ENCODE measurements at places on chromosomes 4 and X.

- DNase-seq = no peak
Measured at GRCh38 chr4:71553605-71554004, 214.8 kb downstream of the SLC4A4 start.

DNA sequence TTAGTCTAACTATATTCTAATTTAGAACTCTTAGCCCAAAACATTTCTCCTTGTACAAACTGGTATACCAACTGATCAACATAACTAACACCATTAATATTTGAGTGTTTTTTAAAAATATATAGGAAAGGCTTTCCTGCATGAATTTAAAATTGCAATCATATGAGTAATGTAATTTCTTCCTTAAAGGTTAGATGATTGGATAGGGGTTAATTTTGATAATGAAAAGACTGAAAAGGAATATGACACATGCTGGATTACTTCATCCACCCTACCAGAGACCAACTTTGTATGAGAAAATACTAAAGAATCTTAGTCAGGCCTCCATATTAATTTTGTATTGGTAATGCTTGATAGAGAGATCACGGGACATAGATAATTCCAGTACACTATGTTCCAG is 25.1 kb upstream of the PLS3 start:
- no peak for DNase-seq

DNA sequence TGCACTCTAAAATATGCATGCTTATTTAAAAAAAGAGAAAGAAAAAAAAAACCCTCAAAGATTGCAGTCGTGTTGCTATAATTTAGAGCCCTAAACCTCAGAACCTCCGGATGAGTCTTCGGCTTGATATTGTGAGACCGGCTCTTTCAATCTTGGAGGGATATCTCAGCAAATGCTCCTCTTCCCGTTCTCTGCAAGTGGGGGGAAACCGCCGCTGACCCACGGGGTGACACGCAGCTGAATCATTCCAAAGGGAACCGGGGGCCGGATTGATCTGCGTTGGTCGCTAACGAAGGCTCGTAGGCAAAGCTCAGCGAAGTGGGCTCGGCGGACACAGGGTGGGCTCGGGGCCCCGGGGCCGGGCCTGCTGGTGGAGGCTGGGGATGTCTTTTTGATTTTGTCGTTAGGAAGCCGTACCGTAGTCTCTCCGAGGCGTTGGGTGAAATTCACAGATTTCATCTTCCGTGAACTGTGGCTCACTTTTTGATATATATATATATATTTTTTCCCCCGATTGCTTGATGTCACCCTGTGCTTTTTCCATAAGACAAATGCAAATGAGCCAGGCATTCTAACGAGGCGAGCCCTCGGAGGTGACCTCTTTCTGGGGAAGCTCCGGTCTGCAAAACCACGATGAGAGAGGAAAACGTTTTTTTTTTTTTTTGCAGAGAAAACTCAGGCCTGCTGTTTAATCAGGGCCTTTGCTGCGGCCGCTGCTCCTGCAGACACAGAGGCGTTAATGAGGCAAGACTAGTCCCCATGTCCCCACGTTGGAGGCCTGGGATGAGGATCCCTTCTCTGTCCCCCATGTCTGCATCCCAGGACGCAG is 110.7 kb upstream of the PPP2R3B start:
- DNase-seq = no peak

DNA sequence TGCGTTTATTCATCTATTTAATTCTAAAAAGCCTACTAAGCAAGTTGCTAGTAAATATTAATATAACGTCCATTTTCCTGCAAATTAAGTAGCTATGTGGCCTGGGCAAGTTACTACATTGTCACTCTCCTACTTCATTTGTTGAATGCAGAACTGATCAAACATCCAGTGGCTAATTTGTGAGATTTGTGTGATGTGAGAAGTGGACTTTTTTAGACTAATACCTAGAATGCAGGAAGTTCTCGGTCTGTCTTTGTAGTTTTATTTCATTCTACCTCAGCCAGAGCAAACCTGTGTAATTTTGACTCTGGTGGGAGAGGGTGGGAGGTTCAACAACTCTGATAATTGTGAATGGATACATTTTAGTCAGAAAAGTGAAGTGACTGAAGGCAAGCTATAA is 840 bp downstream of the GUF1 start:
- no peak for DNase-seq

GRCh38 chrX:45768666-45769236 is 568.1 kb upstream of the DIPK2B start:
- no peak for DNase-seq

DNA sequence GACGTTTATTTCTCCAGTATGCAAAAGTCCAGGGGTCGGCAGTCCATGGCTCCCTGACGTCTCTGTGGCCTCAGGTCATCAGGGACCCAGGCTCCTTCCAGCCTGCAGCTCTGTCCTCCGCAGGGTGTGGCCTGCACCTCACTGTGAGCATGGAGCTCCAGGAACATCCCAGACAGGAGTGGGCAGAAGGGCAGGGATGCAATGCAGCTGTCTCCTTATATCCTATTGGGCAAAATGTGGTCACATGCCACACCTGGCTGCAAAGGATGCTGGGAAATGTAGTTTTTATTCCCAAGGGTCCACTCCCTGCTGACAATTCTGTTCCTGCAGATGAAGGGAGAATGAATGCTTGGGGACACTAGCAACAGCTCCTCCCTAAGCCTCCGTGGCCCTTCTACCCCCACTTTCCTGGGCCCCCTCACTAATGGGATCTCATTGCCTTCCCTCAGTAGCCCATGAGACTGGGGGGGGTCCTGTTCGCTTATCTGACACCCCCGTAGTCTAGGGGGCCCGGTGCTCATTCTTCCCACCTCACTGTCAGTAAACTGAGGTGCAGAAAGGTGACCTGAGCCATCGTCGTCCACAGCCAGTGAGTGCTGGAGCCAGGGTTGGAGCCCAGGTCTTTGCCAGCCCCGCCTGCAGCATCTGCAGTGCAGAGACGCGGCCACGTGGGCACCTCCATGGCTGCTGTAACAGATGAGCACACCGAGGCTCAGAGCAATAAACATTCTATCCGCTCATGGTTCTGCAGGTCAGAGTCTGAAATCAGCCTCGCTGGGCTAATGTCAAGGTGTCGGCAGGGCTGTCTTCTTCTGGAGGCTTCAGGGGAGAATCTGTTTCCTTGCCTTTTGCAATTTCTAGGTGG is 5.9 kb upstream of the GRPEL1 start:
- no peak for DNase-seq

- DNase-seq = no peak
Measured at GRCh38 chrX:650324-650723, 19.7 kb downstream of the SHOX start.

GRCh38 chr4:88618782-88619485 is 26.7 kb downstream of the HERC3 start:
- no peak for DNase-seq

DNA sequence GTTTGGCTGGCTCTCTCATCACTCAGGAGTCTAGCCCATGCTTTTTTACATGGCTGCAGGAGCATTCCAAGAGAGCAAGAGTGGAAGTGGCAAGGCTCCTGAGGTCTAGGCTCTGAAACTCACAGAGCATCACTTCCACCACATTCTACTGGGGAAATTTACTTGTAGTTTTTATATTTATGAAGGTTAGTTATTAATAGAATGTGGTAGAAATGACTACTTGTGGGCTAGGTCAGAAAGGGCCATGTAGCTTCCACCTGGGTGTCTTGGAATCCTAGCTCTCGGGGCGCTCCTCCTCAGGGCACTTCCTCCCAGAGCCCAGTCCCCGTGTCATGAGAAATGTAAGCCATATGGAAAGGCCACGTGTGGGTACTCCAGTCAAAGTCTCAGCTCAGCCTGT is 127.0 kb upstream of the CASK start:
- no peak for DNase-seq

DNA sequence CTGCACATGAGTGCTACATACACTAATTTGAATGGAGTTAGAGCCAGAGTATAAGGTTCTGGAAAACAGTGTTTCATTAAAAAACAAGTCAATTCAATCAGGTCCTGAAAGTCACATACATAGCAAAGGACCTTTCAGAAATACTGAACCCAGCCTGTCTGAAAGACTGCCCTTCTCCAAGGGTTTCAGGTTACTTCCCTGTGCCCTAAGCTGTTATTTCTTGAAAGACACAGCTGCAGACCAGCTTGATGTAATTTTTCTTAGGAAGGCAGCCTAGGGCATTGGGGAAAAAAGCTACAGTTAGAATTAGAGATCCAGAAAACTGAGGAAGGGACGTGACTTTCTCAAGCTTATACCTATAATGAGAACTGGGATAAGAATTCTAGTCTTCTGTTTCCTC is 155.9 kb upstream of the MAOA start:
- no peak for DNase-seq

GRCh38 chr4:145490361-145490760 is 8.7 kb downstream of the SMAD1 start:
- DNase-seq = no peak

GRCh38 chr4:79927931-79928330 is 145.1 kb downstream of the ANTXR2 start:
- DNase-seq = no peak

- no peak for DNase-seq
Measured at GRCh38 chr4:63814171-63814964, 594.9 kb downstream of the TECRL start.

DNA sequence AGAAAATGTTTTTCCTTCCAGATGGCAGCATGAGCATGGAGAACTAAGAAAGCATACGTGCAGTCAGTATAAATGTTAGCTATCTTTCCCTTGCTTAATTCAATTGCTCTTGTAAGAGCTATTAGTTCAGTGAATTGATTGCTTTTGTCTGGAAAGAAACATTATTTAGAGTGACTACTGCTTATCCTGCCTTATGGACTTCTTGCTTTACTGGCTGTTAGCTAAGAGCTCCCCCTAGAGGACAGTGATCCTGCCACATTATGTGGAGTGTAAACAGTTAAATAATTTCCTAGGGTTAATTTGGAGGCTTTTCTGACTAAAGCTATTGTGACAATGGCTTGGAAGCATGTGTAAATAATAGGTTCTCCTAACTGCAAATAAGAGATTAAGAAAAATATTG is 1402.4 kb downstream of the FAM133A start:
- no peak for DNase-seq

- no peak for DNase-seq
Measured at GRCh38 chr4:79682161-79682560, 274.1 kb upstream of the GK2 start.

- no peak for DNase-seq
Measured at GRCh38 chr4:41432881-41433280, 105.1 kb upstream of the LIMCH1 start.

DNA sequence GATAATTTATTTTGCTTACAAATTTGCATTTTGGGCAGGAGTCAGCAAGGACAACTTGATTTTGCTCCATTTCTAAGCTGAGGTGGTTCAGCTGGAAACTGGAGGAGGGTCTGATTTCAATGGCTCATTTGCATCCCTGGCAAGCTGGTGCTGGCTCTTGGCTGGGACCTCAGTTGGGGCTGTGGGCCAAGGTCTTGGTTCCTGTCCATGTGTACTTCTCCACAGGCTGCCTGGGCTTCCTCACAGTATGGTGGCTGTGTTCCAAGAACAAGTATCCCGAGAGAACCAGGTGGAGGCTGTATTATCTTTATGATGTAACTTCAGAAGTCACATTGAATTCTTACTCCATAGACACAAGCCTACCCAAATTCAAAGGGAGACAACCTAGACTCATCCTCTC is 77.0 kb upstream of the STX18 start:
- DNase-seq = no peak

DNA sequence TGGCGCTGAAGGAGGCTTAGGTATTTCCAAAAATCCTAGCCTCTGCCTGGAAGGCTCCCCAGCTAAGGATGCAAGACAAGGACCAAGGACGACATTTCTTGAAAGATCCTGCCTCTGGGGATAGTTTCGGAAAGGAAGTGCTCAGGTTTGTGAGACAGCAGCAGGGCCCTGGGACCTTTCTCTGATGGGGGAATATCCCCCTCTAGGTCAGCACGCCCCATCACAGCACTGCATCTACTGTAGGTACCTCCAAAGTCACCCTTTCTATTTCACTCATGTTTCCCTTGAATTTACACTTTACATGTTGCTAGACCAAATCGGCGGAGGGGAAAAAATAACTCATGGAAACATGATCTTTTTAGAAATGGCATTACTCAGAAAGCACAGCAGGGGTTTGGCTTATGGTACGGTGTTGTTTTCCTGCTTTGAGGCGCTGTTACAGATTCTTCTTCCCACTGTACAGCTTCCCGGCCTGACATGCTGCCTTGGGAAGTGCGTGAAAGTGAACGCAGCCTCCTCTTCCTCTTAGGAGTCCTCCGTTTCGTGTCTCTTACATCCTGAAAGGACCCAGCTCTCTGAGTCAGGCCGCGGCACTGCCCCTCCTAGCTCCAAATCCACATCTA is 77.2 kb upstream of the DHRSX start:
- DNase-seq = no peak

GRCh38 chrX:21806691-21807090 is 32.7 kb upstream of the MBTPS2 start:
- DNase-seq = no peak

DNA sequence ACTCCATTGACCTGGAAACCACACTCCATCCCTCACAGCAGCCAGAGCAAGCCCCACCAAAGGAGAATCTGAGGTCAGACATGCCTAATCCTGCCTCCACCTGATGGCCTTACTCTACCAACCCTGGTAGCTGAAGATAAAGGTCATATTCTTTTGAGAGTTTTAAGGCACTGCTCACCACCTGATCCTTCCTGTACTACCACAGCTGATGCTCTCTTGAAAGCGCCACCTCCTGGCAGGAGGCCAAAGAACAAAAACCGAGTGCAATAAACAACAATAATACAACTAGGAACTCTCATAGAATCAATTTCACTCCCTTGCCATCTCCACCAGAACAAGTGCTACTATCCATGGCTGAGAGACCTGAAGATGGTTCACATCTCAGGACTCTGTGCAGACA is 301.6 kb downstream of the NAF1 start:
- DNase-seq = no peak

GRCh38 chr4:87961993-87962392 is 13.5 kb upstream of the SPP1 start:
- no peak for DNase-seq

- no peak for DNase-seq
Measured at GRCh38 chrX:789096-789495, 158.5 kb downstream of the SHOX start.

DNA sequence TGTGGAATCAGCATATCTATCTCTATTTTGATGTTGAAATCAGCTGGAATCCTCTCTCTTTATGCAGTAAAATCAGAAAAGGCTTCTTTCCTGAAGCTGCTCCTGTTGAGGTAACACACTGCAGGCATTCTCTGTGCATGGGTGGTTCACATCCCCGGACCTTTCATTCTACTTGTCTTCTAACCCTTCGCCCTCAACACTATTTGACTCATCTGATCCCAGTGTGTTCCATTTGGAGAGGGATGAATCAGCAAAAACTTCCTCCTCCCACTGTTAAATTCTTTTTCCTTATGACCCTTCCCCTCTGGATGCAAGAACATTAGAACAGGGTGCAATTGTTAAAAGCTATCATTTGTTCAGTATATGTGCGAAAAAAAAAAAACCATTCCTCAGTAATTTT is 67.4 kb downstream of the RNF150 start:
- DNase-seq = no peak

GRCh38 chr4:153005899-153006381 is 69.8 kb downstream of the FHDC1 start:
- no peak for DNase-seq

GRCh38 chr4:135548711-135549110 is 1347.1 kb upstream of the PABPC4L start:
- DNase-seq = no peak
